Activated CD4-positive, alpha-beta T cell treated with anti-CD3 and anti-CD28 coated beads, Interleukin-2, Interleukin-4, amounts not matched to agents 100 ng/mL and 50 ng/mL, durations not matched to agents 16 hours and 8 hours (primary cell): ENCODE measurements at places on chromosomes 7 and 10.

DNA sequence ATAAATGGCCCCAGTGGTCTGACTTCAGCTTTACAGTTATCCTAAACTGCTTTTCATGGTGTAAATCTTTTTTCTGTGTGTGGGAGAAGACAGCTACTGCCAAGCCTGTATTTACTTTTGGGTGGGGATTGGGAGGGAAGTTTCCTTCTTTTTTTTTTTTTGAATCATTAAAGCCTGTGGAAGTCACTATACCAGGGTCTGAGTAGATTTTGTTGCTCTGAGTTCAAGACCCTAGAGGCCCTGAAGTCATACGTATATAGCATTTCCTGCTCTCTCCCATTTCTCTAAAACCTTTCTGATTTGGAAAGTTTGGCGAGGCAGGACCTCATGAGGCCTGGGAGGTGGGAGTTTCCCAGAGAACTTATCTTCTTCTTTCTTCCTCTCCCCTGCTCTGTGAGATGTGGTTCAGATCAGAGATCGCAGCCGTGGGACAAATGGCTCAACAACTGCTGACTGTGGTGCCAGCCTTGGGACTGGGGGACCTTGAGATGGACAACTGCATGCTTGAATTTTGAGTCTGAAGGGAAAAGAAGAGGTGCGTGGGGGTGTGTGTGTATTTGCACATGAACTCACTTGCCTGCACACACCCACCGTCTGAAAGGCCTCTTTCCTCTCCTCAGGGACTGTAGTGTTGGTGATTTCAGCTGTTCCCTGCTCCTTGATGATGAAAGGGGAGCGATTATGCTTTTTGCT lies 18.1 kb downstream of the LRMDA start:
- no peak for DNase-seq

GRCh38 chr10:131014271-131014670 lies 297.2 kb downstream of the TCERG1L start:
- DNase-seq: no peak

GRCh38 chr10:128095027-128095752 lies 31.0 kb downstream of the MKI67 start:
- peak; percentile 61 for DNase-seq

DNA sequence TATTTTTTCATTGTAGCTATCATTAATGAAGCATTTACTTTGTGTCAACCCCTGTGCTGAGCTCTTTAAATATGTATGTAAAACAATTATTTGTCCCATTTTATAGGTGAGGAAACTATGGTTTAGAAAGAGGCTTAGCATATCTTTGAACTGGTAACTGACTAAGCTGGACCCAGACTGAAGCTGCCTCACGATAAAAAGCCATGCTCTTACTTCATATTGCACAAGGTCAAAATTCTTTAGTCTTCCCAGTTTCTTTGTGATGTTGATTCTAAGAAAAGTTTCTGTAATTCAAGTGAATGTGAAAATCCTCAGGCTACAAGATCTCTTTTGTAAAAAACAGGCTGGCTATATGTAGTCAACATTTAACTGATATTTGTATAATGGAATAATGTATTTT lies 46.6 kb upstream of the SLC16A12 start:
- no peak for DNase-seq

DNA sequence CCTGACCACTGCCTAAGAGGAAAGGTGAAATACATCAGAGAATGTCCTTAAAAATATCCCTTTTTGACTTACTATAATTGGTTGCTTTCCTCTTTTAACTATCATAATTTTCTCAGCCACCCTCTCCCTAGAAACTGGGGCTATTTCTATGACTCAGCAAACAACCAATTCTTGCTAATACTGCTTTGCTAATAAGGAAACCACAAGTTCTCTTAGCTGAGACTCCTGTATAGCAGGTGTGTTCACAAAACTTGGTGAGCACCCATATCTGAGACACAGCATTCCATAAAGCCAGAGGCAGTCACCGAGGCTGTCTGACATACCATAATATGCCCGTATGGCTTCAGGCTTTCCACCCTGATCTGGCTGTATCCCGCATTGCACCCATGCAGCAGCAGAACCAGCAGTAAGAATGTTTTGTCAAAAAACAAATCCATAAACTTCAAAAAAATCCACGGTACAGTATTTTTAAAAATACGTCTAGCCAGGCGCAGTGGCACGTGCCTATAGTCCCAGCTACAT lies 191.7 kb upstream of the C7orf33 start:
- peak; percentile 5 for DNase-seq

DNA sequence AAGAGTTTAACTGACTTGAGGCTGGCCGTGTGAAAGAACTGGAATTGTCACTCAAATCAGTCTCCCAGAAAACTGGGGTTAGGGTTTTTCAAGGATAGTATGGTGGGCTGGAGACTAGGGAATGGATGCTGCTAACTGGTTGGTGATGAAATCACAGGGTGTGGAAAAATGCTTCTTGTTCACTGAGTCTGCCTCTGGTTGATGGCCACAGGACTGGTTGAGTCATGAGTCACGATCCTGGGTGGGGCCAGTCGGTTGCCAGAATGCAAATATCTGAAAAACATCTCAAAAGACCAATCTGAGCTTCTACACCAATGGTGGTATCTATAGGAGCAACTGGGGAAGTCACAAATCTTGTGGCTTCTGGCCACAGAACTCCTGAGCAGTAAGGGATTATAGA lies 16.3 kb upstream of the BAMBI start:
- DNase-seq: no peak

DNA sequence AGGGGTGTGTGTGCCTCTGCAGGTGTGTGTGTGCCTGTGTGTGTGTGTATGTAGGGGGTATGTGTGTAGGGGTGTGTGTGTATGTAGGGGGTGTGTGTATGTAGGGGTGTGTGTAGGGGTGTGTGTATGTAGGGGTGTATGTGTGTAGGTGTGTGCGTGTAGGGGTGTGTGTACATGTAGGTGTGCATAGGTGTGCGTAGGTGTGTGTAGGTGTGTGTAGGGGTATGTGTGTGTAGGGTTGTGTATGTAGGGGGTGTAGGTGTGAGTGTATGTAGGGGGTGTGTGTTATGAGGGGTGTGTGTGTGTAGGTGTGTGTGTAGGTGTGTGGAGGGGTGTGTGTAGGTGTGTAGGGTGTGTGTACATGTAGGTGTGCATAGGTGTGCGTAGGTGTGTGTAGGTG lies 48.6 kb upstream of the PSMG3 start:
- DNase-seq: no peak

DNA sequence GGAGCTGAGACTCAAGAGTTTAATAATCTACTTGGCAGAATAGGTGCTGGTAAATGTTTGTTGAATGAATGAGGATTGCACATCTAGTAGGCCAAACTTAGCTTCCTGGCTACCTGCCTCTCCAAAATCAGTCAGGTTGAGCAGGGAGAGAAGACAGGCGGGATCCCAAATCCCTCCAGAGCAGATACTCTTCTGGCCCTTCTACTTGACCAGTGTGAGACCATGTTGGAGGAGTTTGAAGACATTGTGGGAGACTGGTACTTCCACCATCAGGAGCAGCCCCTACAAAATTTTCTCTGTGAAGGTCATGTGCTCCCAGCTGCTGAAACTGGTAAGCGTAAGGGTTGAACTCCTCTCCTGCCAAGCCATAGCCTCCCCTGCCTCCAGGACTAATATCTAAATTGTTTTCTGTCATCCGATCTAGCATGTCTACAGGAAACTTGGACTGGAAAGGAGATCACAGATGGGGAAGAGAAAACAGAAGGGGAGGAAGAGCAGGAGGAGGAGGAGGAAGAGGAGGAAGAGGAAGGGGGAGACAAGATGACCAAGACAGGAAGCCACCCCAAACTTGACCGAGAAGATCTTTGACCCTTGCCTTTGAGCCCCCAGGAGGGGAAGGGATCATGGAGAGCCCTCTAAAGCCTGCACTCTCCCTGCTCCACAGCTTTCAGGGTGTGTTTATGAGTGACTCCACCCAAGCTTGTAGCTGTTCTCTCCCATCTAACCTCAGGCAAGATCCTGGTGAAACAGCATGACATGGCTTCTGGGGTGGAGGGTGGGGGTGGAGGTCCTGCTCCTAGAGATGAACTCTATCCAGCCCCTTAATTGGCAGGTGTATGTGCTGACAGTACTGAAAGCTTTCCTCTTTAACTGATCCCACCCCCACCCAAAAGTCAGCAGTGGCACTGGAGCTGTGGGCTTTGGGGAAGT lies 2.2 kb upstream of the MBLAC1 start:
- DNase-seq: no peak

- DNase-seq: no peak
These were observed 3.3 kb downstream of the MKI67 start for GRCh38 chr10:128122931-128123330.

- peak; percentile 53 for DNase-seq
These were observed 210.4 kb upstream of the ADO start for GRCh38 chr10:62594093-62594520.

DNA sequence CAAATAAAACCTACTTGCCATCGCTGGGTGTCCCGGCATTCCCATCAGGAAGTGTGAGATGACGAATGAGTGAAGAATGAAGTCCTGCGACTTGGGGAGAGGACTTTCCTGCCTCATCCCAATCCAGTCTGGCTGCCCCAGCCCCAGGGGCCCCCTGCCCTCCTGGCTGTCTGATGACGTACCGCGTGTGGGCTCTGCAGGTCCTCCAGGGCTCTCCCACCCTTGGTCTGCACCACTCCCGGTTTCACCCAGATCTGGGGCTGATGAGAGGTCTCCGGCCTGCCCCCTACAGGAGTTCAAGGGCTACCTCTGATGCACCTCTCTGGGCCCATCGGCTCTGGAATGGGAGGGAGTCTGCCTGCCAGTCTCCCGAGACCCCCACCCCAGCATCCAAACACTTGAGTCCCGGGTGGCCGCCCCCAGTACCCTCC lies 9.8 kb downstream of the ATP6V1F start:
- no peak for DNase-seq

DNA sequence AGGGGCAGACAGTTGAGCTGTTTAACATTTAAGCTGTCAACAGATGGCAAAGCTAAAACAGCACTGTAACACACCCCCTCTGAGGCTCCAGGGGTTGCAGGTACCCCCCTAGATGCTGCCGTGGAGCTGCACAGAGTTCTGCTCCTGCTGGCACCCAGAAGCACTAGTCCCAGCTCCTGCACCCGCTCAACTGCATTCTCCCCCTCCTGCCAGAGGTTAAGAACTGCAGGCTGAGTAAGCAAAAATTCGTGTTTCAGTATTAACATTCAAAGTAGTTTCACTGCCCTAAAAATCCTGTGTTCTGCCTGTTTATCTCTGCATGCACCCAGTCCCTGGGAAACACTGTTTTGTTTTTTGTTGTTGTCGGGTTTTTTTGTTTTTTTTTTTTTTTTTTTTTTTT lies 790.8 kb upstream of the KCND2 start:
- DNase-seq: peak; percentile 1

DNA sequence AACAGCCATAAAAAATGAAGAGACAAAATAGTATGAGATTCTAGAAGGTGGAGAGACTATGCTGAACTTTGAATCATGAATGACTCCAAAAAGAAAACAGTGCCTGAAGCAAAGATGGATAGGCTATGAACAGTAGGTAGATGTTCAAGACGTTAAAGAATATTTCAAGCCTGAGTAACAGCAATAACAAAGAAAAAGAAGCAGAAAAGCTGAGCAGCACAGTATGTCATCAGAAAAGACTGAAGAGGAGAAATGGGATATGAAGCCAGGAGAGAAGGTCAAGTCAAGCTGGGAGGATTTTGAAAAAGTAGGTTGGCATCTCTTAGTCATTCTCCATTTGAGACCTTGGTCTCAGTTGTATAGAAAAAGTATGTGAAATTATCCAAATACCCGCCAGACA lies 484.4 kb downstream of the SORCS1 start:
- DNase-seq: no peak

GRCh38 chr10:123583639-123584418 lies 82.3 kb upstream of the GPR26 start:
- DNase-seq: peak; percentile 30

DNA sequence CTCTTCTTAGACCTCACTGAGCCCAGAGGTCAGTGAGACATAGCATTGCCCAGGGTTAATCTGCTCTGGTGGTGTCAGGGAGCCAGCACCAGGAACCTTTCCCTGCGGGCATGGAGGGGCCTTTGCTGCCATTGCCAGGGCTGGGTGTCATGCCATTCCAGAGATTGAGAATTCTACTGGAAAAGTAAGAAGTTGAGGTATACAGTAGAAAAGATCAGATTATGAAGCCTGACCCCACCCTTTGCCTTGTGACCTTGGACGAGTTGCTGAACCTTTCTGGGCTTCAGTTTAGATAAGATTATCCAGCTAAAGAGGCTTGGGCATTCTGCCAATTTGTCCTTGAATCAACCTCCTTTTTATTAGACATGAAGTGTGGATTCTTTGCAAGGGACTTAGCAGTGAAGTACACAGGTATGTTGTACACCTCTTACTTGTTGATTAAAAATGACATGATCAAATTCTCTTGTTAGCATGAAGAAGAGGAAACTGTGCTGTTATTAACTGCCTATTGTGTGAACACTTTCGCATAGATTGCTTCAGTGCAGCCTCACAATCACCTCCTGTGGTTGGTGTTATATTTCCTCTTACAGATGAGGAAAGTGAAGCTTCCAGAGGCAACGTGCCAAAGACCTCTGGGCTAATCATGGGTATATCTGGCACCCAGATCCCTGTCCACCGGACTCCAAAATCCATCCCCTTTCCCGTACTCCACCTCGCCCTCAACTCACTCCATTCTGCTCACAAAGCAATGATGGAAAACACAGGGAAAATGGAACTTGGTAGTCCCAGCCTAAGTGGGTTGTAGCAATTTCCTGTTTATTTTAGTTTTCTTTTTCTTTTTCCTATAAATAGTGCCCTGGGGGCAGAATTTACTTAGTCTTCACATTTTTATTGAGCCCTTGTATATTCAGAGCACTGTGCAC lies 151.3 kb downstream of the CAMK1D start:
- DNase-seq: no peak

GRCh38 chr10:13335881-13336280 lies 12.2 kb downstream of the SEPHS1 start:
- no peak for DNase-seq
